ENCODE measurements at places on chromosomes 2 and 18.

DNA sequence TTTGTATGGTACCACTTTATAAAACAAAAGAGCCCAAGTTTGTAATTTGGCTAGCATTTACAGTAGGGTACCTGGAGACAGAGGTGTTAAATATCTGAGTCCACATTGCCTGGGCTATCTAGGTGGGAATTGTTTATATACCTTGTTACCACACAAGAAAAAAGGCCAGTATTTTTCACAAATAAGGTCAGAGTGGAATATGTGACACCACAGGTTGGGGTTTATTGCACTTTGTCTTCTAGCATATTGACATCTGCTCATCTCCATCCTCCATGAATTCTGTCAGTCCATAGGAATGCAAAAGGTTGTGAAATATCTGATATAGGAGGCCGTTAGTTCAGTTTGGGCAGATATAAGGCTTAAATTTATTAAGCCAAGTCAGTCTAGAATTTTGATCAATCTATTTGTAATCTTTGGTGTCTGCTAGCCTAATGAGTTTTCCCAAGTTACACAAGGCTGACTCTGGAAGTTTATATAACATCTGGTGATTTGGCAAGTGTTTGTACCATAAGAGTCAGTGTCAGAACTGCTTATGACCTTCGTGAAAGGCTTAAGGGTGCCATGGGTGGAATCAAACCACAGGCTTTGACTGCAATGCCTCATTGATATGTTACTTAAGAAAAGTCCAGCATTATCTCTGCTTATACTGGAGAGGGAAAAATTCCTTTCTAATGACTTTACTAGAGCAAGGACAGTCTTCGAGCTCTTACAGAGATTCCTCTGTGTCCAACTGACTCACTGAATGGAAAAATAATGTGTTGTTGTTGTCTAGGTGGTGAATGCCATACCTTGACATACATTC, 11.3 kb upstream of the DPP4 start:
- DNase-seq = no peak

GRCh38 chr2:150228936-150229335, 258.5 kb downstream of the RND3 start:
- DNase-seq = no peak

DNA sequence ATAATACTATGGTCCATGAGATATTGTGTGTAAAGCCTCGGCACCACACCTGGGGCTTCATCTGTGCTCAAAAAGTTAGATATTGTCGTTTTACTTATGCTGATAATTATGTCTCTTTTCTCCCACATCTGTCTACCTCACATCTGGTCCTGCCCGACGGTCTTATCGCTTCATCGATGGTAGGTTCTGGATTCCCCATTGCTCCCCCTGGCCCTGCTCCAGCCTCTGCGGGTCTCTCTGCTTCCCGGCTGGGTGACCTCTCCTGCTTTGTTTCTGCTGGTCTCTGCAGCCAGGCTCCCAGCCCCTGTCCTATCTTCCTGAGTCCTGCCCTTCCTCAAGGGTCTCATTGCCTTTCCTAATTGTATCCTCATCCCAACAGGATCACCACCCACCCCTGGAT, 294.2 kb downstream of the NDUFA10 start:
- DNase-seq = no peak

GRCh38 chr2:45833968-45834344, 182.5 kb downstream of the PRKCE start:
- DNase-seq = no peak

GRCh38 chr2:27664154-27664574, 475 bp downstream of the SLC4A1AP start:
- DNase-seq = no peak

DNA sequence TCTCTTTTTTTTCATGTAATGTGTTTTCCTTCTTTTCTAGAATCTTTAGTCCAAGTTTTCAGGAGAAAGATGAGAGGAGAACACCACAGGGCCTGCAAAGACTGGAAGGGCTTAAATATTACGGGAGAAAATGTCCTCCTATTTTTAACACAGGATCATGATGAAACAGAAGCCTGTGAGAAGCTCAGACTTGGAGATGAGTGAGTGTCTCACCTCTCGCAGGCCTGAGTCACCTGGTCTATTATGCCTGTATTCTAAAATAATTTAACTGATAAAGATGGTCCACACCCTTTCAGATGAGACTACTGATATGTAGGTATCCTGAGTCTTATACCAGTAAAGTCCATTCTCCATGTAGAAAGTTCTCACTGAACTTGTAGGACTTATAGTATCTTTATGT, 143.2 kb downstream of the EPHA4 start:
- no peak for DNase-seq

DNA sequence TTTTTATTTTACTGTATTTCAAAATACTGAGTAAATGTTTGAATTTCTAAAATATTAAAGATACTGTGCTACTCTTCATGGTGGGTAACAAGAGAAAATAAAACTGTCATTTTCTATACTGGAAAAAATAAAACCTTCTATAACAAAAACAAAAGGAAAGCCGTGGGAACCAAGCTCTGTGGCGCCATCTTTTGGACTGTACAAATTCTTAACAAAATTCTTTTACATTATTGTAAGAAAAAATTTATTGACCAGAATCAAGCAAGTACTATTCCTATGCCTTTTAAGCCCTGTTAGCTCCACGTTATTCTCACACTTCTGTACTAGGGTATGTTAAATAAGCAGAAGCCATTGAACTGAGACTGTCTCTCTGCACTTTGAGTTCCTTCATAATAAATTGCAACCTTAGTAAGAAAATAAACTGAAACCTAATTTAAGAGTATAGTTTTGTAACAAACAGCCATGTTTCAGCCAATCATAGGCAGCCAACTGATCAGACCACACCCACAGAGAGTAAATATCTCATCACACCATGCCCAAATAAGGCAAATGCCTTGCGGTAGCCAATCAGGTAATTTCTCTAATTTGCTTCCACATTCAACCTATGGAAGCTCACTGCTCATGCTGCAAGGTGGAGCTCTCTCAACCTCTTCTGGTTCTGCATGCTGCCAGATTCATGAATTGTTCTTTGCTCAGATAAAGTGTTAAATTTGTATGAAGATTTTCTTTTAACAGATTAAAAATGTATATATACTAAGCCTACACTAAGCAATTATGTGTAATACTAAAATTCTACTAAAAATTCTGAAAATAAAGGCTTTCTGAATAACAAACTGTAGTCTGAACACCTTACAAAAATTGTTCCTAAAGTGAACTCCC, 42.2 kb downstream of the HIBCH start:
- no peak for DNase-seq
